ENCODE measurements at places on chromosomes 12 and 14.

DNA sequence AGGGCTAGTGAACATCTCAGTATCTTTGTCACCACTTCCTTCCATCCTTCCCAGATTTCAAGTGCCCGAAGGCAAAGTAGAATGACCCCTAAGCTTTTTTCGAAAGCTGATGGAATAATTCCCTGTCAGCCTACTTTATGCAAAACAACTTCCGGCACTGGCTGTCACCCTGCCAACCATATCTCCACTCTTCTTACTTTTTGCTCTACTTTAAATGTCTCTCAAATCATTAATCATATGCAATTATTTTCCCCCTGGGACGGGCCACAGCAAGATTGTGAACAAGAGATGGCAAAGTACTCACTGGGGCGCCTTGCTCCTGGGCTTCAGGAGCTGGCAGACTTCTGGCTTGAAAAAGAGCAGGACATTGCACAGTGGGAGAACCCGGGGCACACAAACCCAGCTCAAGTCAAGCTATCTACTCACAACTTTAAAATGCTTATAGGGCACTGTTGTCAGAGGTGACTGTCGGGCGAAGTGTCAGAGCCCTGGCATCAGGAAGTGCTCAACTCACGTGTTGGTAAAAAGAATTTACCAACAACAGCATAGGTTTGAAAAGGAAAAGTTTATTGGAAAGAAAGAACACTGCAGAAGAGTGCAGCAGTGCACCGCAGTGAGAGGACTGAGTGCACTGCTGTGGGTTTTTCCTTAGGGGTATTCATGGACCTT, 373.5 kb downstream of the PAWR start:
- DNase-seq, result no peak

DNA sequence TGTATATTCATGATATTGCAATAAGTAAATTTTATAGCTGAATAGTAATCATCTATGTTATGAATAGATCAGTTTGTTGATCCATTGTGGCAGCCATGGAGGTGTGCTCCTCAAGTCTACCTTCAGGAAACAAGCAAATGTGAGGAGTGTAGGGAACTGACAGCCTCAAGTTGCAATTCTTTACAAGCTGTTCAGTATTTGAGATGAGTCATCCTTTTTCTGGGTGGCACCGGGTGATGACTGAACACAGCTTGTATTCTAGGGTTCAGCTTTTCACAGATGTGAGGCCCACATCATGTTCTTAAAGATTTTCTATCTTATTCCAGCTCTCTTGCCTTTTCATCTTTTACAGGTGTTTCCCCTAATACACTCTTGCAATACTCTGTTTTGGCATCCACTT, 452.4 kb downstream of the KCNH5 start:
- DNase-seq, result no peak

- no peak for DNase-seq
Observed at GRCh38 chr12:104108755-104109445, 29.1 kb downstream of the NFYB start.

- no peak for DNase-seq
Observed at GRCh38 chr12:130396667-130397066, 59.0 kb downstream of the PIWIL1 start.

GRCh38 chr12:25459541-25459951, 93.5 kb downstream of the LMNTD1 start:
- DNase-seq, result no peak

- no peak for DNase-seq
Observed at GRCh38 chr14:37257501-37258070, 59.8 kb downstream of the MIPOL1 start.

DNA sequence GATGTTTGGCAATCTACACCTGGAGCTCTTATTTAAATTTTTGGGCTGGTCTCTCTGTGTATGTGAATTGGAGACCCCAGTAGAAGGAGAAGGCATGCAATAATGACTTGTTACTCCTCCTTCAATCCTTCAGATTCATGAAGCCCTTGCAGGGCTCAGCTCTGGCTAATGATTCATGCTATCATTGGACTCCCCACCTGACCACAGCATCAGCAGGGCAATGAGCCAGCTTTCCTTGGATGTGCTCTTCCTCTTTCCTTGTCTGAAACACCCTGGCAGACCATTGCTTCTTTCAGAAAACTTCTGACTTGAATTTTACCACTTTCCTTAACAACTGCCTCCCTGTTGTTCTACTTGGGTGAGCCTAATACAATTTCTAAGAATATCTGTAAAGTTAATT, 1019.2 kb downstream of the AACS start:
- peak; percentile 6 for DNase-seq

GRCh38 chr12:107320929-107321631, 227.7 kb upstream of the CRY1 start:
- no peak for DNase-seq

DNA sequence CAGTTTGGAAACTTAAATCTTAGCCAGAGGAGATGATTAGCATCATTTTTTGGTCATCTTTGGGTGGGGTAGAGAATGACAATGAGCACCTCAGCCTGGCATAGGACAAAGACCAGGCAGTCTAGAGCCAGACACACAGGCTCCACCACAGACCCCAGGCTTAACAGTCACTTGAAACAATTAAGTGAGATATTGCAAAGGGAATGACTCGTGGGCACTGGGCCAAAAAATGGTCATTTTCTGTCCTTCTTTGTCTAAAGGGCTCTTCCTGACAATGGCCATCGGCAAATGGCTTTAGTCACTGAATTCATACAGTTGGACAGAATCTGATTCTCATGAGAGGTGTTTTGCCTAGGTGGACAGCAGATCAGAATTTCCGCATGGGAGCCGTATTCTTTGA, 78.0 kb upstream of the DICER1 start:
- no peak for DNase-seq

- no peak for DNase-seq
Observed at GRCh38 chr12:57697076-57697475, 3.1 kb downstream of the OS9 start.

- DNase-seq, result no peak
Observed at GRCh38 chr14:75961662-75962061, 20.1 kb downstream of the TGFB3 start.

- DNase-seq, result no peak
Observed at GRCh38 chr12:13154831-13155230, 41.7 kb upstream of the EMP1 start.

DNA sequence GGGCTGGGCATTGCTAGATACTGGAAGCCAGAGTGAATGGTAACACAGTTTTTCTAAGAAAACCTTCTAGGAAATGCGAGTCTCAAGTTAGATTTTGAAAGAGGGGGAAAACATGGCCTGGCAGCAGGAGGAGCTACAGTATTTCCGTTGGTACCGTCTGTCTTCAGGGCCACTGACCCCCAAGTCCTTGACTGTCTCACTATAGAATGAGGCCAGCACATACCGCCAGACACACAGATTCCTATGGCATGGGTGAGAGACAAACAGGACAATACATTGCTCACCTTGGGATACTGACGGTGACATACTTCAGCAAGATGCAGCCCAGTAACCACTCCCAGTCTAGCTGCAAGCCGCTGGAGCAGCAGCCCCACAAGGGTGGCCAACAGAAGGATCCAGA, 21.7 kb downstream of the SLC11A2 start:
- no peak for DNase-seq

- DNase-seq, result no peak
Observed at GRCh38 chr12:61538951-61539350, 721.3 kb upstream of the USP15 start.

GRCh38 chr14:44873536-44873935, 88.2 kb downstream of the KLHL28 start:
- no peak for DNase-seq

GRCh38 chr12:72272091-72272661, at the start of gene TRHDE:
TSS of gene TRHDE (plus strand) at chr12:72272370. CDS start at chr12:72272644, 274 bp downstream.
- no peak for DNase-seq

DNA sequence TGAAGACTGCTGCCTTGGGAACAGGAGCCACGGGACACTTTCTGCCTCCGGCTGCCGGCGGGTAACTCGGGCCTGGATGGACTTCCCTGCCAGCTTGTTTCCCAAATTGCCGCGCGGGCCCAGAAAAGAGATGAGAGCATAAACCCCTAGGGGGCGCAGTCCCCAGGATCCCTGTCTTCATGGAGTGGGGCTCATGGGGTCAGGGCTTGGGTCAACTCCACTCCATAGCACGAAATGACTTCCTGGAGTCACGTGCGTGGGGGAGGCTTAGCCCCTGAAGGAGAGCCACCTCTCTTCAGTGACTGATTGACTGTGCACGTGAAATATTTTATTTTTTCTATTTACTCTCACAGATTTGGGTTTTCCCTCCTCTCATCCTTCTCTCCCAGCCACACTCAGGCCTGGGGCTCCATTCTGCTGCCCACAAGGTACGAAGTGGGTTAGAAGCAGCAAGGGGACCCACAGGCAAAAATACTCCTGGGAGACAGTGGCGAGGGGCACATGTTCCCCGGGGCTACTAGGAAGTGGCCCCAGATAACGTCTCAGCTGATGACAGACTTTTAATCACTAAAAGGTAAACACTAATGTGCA, 10.0 kb downstream of the PGF start:
- DNase-seq, result no peak

- no peak for DNase-seq
Observed at GRCh38 chr12:13504736-13505135, 308.2 kb downstream of the EMP1 start.

GRCh38 chr14:52513249-52513648, 39.1 kb downstream of the TXNDC16 start:
- no peak for DNase-seq

DNA sequence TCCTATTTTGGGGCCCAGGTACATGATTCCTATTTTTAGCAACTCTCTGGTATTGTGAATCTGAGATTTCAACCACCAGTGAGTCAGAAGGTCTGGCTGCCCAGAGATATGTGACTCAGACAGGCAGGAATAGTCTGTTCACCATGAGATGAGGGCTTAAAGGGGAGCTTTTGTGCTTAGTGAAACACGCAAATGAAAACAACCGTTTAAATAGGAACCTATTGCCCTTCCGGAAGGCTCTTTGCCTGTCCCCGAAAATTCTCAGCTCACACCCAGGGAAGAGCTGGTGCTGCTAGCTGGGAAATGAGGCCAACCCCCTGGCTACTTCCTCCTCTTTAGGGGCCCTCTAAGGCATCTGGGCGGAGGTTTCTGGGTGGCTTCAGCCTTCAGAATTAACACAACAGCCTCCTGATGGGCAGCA, 283.6 kb downstream of the CACNA1C start:
- DNase-seq, result peak; percentile 68

DNA sequence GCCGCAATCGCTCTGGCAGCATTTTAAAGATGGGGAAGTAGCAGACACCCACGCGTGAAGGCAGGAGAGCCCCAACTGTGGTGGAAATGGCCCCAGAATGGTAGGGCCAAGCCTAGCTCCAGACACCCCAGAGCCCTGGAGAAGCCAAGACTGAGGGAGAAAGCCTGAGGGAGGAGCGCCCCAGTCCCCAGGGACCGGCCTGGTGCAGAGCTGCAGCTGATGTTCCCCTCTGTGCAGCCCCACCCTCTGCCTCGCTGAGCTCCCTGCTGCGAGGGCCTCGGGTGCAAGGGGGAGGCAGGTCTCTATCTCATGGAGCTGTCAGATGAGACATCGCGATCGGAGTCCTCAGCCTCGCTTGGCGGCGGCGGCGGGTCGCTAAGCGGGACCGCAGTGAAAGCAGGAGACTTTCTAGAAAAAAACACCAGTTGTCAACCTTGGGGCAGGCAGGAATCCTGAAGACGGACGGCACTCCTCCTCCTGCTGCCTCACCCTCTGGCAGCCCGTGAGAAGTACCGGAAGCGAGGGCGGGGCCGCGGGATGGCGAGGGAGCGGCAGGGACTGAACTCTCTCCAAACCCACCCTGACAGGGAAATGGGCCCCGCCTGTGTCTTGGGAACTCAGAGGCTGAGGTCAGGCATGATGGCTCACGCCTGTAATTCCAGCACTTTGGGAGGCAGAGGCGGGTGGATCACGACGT, 6.0 kb downstream of the GAPDH start:
- DNase-seq, result no peak

DNA sequence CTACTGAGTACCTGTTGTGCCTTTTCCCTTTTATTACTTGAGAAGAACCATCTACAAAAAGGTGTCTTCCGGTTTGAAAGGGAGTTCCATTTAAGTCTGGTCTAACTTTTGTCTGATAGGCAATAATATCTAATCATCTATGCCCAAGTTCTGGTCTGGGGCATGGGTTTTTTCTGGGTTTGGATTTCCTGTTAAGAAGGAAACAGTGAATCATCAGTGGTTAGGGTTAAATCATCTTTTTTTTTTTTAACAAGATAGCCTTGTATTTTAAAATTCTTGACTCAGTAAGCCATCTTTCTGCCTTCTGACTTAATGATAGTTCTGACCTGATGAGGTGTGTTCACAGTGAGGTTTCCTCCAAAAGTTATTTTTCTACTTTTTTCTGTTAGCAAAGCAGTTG, 29.3 kb upstream of the CPNE8 start:
- no peak for DNase-seq

GRCh38 chr14:95507701-95508103, 8.7 kb downstream of the SYNE3 start:
- no peak for DNase-seq

DNA sequence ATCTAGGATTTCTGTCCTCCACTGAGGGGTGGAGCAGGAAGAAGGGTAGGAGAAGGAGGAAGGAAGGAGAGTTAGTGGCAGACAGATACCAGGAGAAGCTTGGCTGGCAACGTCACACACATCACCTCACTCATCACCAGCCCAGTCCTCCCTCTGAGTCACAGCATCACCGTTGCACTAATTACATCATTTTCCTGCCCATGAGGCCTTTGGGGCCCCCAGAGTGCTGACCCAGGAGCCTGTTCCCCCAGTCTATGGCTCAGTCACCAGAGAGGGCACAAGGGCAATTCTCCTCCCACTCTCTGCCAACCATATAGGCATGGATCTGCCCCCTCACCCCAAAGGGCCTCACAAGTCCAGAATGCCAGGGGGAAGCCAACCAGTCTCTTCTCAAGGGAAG, 4.6 kb downstream of the RND1 start:
- no peak for DNase-seq

DNA sequence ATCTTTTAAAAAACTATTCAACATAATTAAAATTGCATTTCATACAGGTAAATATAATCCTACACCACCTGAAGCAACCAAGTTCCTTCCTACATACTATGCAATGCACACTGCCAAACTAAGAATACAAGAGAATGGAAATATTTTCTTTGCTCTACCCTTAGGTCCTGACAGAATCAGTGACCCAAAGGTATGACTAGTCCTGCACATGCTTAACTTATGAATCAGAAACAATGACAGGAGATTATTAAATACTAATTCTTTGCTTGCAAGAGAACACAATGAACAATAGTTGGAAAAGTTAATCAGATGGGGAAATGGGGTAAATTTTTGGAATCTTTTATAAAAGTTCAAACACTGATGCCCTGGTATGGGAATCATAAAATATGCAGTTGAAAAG, 220.1 kb downstream of the SOX5 start:
- DNase-seq, result peak; percentile 46

All from epithelial cell of proximal tubule (primary cell).